Activated T-helper 2 cell treated with anti-CD3 and anti-CD28 coated beads, Interferon-gamma antibody, Interleukin-2, Interleukin-4, amounts not matched to agents 10 μg/mL and 5 μg/mL and 100 μg/mL, durations not matched to agents 14 hours and 24 hours and 36 hours (primary cell): ENCODE measurements at places on chromosomes 3 and 15.

- DNase-seq: no peak
Measured at GRCh38 chr3:55690177-55690576, 203.1 kb upstream of the WNT5A start.

GRCh38 chr3:188279502-188280335 lies 125.8 kb downstream of the LPP start:
- no peak for DNase-seq

DNA sequence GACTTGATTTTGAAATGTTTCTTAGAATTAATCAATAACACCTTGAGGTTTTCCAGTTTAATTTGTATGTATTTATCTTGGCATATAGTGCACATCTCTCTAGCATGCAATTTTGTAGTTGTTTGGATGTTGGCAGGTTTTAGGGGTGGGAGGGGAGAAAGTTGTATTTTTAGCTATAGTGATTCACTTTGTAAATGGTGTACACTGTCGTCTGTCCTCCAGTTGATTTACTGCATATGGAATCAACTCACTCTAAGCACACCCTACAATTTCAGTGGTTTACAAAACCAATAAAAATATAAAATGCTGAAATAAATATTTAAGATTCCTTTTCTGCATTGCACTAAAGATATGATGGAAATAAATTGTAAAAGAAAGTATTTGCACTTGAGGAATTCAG lies 199.1 kb downstream of the CDIN1 start:
- DNase-seq: no peak

GRCh38 chr3:73927203-73927570 lies 302.4 kb upstream of the PDZRN3 start:
- DNase-seq: no peak

DNA sequence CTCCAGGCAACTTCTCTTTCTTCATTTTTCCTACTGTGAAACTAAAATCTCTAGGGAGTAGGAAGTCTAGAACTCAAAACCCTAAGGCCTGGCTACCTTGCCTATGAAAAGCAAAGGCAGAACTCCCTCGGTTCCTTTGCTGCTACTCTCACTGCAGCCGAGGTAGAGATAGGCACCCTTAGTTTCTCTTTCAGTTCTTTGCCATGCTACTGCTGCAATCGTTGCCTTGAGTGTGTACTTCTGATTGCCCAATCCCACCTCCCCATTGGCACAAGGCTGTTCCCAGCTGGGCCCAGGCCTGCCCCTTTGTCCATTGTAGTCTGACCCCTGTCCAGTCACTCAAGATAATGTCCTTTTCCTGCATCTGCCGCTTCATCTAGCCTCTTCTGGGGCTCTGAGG lies 92.3 kb upstream of the MRPS22 start:
- no peak for DNase-seq

GRCh38 chr15:74375303-74375693 lies 7.9 kb upstream of the CYP11A1 start:
- DNase-seq: peak; percentile 75

- DNase-seq: no peak
Measured at GRCh38 chr3:42591811-42592210, 1.2 kb downstream of the SS18L2 start.

DNA sequence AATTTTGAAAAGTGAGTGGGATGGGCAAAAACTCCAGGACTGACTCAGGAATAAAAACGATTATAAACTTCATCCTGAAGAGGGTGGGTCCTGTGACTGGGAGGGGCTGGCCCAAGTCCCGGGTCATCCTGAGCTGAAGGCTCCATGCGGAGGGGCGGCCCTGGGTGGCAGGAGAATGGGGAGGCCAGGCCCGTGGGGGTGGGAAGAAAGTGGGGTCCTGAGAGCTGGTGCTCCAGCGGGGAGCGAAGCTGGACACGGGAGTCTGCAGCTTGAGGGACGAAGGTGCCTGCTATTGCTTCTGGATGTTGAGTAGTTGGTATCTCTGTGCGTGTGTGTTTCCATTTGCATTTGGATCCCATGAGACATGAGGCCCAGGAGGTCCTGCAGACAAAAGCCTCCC lies 4.7 kb upstream of the OCA2 start:
- DNase-seq: no peak

DNA sequence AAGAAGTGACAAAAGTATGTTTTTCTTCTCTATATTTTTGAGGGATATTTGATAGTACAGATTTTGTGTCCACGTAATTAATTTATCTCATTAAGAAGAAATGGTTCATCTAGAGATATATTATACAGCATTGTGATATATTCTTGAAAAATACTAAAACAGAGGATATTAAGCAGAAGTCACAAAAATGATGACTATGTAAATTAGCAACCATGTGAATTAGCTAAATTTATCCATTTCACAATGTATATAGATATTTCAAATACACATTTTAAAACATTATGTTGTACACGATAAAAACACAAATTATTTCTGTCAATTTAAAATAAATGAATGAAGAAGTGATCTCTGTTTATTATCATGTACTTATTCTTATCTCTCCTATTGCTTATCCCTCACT lies 989.5 kb downstream of the TUSC7 start:
- DNase-seq: no peak

- no peak for DNase-seq
Measured at GRCh38 chr15:73892446-73893226, 19.3 kb downstream of the TBC1D21 start.

GRCh38 chr15:57595011-57595866 lies 3.5 kb downstream of the MYZAP start:
- no peak for DNase-seq

DNA sequence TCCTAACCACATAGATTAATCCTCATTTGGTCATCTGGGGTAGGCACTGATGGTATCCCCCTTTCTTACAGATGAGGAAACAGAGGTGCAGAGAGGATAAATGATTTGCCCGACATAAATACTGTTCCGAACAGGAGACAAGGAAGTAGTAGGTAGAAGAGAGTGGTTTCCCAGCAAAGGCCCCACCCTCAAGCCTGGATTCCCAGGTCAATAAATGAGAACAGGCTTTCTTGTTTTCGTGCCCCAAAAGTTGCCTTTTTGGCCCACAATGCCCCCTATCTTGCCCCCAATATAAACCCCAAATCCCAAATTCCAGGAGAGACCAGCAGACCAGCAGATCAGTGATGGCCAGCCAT lies 125.5 kb upstream of the PRR20G start:
- DNase-seq: no peak

- no peak for DNase-seq
Measured at GRCh38 chr15:53196788-53197187, 406.7 kb upstream of the ONECUT1 start.

- peak; percentile 28 for DNase-seq
Measured at GRCh38 chr3:159941038-159942000, 47.3 kb upstream of the IL12A start.

GRCh38 chr3:85801955-85802354 lies 843.2 kb downstream of the CADM2 start:
- no peak for DNase-seq

DNA sequence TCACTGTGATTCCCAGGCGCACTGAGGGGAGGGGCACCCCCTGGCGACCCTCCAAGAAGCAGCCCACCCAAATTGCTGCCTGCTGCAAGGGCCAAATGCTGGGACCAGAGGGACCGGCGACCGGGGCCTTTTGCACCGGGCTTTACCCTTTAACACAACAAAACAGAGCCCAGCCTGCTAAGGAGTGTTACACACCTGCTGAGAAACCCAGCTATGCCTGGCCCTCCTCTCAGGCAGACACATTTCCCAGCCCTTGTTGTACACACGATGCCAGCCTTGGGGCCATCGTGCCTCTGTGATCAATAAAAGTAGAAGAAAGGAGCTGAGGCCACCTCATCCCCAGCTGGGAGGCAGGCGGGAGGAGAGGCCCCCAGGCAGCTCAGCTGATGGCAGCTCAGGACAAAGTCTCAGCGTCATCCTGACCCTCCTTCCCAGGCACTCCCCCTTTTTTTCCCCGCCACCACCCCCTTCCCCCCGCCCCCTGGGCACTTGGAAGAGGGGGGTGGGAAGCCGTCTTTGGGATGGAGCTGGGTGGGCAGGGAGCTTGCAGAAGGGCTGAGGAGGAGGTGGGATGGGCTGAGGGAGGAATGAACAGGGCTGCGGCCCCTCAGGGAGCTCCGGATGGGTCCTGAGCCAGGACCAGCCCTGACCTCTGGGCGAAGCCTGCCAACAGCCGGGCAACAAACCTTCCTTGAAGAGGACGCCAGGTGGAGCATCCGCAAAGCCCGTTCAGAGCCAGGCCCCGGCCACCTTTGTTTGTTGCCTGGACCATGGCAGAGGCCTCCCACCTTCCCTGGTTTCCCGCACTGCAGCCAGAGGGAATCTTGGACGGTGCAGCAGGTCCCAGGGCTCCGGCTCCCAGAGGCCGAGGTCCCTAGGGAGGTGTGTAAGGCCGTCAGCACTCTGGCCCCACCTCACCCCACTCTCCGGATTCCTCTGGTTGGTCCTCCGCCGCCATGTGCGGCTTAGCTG lies 45.9 kb upstream of the SEC61A1 start:
- no peak for DNase-seq

DNA sequence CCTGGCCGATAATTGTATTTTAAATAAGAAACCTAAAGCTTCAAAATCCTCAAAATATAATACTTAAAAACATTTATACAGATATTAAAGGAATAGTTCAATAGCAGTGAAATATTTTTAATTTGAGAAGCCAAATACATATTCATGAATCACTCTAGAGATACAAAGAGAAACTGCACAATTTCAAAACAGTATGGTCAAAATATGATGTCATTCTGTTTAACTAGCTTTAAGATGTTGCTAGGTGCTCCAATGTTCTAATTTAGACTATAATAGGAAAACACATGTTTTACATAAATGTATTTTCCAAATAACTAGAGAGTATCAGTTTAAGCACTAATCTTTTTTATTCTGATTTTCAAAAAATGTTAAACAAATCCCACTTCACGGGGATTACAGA lies 10.3 kb upstream of the NRROS start:
- no peak for DNase-seq

DNA sequence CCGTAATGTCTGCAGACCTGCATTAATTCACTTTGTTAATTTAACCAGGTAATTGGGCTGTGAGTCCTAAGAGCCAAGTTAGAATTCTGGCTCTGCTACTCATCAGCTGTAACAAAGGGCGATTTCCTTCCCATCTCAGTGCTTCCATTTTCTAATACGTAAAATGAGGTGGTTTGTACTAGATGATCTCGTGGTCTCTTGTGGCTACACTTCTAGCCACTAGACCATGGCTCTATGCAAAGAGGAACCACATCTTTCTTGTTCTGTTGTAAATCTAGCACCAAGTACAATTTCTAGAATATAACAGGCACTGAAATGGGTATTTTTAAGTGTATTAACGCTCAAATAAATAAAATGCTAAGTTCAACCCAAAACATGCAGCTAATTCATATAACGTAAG lies 174.4 kb upstream of the THBS1 start:
- no peak for DNase-seq

DNA sequence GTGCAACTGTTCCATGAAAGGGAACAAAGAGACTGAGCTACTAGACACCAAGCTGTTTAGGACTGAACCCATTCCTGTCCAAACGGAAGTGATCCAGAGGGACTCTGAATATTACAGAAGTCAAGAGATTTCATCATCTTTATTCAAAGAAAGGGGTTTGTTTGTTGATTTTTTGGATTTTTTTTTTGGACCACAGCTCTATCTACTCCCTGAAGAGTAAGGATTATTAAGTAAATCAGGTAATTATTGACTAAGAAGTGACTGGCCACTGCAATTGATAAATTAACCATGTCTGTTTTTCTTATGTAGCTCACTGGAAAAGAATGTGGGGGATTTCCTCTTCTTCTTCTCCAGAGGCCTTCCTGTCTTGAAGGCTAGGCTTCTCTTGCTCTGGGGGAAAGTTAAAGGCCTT lies 146.6 kb upstream of the TPM1 start:
- DNase-seq: no peak

GRCh38 chr15:92053753-92054316 lies 200.3 kb downstream of the SLCO3A1 start:
- no peak for DNase-seq

GRCh38 chr3:18124501-18124900 lies 300.6 kb downstream of the SATB1 start:
- no peak for DNase-seq

DNA sequence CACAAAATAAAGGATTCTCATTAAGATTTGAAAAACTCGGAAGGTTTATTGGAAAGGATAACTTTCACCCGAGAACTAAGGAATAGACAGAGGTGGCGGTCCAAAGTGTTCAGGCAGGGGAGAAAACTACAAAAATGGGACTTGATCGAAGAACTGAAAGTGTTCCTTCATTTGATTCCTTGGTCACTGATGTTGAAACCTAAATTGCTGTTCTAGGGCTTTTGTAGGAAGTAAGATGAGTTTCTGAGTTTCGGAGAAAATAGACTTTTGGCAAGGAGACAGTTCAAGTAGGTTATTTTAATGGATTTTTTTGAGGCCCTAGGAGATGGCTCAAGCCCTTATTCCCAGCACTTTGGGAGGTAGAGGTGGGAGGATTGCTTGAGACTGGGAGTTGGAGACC lies 1.4 kb downstream of the TRIP4 start:
- no peak for DNase-seq
